ENCODE measurements at places on chromosomes 3 and 15.

GRCh38 chr3:52819936-52820335, 10.5 kb downstream of the ITIH4 start:
- no peak for DNase-seq

DNA sequence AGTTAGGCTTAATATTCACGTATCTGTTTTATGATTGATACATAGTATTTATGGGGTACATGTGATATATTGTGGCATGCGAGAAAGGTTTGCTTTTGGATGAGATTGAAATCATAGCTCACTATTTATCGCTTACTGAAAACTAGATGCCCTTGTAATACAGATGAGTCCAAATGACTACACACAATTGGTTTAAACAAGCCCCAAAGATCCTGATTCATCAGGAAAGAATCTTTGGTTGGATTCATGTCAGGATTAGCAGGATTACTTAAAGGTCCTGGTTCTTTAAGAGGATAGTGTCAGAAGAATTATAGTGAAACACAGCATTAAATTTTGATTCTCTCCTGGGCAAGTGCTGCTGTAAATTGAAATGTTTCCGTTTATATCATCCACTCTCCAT, 18.6 kb upstream of the AADAC start:
- DNase-seq: no peak

GRCh38 chr3:26281284-26281985, 341.1 kb upstream of the LRRC3B start:
- DNase-seq: no peak

- no peak for DNase-seq
Measured at GRCh38 chr15:35583863-35584528, 38.0 kb upstream of the DPH6 start.

GRCh38 chr3:177538048-177538749, 340.9 kb upstream of the TBL1XR1 start:
- peak; percentile 69 for DNase-seq

DNA sequence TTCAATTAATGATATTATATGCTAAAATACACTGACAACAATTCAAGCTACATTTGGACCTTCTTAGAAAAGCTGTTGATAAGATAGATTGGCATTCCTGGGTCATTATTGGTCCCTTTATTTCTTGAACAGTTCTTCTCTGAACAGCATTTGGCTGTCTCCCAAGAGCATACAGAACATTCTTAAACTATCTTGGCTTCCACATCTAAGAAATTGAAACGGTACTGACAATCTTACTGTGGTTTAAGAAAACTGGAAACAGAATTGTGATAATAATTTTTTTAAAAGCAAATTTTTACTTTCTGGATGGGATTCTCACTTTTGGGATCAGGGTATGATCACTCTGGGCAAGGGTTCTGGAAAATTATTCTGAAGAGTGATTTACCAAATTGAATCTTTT, 161.7 kb upstream of the ZNF385D start:
- no peak for DNase-seq

DNA sequence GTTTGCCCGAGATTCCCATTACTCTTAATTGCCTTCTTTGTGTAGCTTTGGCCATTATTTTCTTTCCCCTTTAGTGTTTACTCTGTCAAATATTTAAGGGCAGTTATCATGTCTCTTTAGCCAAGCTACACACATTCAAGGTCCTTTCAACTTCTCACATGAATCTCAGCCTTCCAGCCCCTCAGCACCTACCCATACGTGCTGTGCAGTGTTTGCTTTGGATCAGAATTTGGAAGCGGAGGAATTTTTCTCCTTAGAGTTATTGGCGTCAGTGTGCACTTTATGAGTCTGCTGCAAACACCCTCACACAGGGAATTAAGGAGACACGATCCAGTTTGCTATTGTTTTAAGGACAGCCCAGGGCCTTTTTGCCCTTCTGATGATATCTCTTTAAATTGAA, 231.6 kb downstream of the CACNA2D3 start:
- no peak for DNase-seq

DNA sequence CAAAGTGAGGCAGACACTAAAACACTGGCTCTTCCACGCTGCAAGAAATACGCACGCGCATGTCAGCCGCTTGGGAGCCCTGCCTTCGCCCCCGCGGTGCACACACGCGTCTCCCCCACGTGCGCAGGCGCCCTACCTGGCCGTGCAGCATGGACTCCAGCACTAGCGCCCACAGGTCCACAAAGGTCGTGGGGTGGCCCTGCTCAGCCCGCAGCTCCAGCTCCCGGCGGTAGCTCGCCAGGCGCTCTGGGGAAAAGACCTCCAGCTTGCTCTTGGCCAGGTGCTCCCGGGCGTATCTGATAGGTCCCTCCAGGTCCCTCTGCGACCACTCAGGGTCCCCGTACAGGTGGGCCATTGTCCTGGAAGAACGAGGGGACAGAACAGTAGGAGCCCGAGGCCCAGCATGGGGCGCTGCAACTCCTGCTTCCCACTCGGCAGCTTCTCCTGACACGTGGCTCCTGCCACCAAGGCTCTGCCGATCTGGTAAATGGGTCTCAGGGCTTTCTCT, 14.9 kb downstream of the PLA2G4D start:
- peak; percentile 29 for DNase-seq

DNA sequence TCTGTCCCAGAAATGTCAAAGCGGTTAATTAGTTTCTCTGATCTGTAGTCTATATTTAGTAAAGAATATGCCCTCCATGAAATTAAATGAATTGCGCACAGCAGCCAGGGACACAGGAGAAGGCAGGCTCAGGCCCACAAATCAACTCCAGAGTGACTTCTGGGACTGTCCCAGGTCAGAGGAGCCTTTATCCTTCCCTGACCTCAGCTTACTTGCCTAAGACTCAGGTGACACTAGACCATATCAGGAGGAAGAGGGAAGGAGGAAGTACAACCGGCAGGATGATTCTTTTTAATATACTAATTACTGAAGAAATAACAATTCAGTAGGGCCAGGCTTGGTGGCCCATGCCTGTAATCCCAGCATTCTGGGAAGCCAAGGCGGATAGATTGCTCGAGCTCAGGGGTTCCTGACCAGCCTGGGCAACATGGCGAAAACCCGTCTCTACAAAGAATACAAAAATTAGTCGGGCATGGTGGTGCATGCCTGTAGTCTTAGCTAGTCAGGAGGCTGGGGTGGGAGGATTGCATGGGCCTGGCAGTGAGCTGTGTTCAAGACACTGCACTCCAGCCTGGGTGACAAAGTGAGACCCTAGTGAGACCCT, 1.8 kb upstream of the GPR15 start:
- DNase-seq: no peak

All from Right ventricle myocardium superior (tissue), 1 donor.